ENCODE measurements at places on chromosomes 5 and 9. TPM values are rescaled to one million over a fixed set of nuclear protein-coding genes. Genes with fewer than 3 reads are reported as not detected.
A peak's percentile ranks its signal among the peaks of the same experiment; 100 is the strongest.

Gene PLAC8L1
- 0.44 TPM for total RNA-seq

- no peak for DNase-seq
Observed at GRCh38 chr5:133714161-133714915, 102.0 kb upstream of the FSTL4 start.

Gene PRDM9
- total RNA-seq = not detected

- no peak for DNase-seq
Observed at GRCh38 chr5:59760785-59761348, 132.7 kb downstream of the PDE4D start.

Gene LCN9
- 0.44 TPM for total RNA-seq

DNA sequence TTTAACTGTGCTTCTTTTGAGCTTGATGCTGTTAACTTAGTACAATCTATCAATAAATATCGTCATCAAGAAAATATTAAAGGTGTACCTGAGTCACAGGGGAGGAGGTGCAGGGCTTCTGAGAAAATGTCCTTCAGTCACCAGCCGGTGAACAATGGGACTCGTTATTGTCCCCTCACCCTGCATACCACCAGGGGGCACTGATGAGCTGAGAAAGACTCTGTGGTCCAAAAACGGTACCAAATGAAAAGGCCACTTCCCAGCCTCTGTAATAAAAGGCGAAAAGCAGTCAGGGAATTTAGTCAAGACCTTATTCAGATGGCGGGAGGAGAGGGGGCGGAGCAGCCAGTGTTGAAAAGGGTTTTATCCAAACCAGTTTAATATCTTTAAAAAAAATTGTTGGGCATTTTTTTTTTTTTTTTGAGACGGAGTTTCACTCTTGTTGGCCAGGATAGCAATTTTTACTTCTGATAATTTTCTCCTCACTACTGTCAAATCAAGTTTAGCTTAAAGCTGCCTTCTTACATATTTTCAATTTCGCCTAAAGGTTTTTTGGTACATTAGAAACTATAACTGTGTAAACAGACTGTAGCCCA, 271.9 kb upstream of the ADAMTS16 start:
- peak; percentile 88 for DNase-seq

DNA sequence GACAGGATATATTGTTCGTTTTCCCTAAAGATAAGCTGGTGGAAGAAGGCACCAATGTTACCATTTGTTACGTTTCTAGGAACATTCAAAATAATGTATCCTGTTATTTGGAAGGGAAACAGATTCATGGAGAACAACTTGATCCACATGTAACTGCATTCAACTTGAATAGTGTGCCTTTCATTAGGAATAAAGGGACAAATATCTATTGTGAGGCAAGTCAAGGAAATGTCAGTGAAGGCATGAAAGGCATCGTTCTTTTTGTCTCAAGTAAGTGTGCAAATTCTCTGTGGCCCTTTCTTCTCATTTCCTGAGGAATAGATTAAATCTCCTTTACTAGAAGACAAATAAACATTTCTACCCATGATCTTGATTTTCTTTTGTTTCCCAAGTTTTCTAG, 38.0 kb downstream of the OSMR start:
- no peak for DNase-seq

All from H7 (cell line).